ENCODE measurements at places on chromosomes 3 and 15.

GRCh38 chr3:40713306-40713705, 188.5 kb downstream of the ZNF621 start:
- DNase-seq, result no peak

DNA sequence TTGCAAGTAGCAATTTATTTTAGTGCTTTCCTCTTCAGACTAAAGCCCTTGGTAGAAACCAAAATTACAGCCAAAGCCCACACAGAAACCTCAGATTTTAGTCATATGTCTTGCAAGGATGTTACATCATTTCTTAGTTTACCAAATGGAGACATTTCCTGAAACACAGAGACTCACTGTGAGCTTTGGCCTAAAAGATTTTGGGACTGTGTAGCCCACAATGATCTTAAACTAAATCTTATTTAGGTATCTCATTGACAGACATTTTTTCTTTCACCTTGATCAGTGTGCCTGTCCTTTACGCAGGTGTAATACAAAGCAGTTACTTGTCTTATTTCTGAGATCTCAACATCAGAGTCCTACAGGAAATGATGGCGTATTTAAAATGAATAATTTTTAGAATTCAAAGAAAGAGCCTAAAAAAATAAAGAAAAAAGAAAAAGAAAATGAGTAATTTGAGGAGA, 27.8 kb upstream of the AP4E1 start:
- no peak for DNase-seq

DNA sequence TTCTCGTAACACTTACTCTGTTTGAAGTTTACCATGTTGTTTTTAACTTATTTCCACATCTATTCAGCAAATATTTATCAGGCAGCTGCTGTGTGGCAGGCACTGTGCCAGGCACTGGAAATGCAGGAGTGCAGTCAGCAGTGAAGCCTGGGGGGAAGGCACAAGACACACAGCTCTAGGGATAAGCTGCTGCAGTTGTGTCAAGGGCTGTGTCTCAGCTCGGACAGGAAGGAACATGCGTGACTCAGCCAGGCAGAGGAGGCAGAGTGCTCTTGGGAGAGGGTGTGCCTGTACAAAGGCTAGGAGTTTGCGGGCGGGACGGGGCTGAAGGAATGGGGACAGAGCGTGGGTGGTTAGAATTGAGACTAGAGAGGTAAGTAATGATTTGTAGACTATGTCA, 24.7 kb downstream of the LYSMD4 start:
- no peak for DNase-seq

DNA sequence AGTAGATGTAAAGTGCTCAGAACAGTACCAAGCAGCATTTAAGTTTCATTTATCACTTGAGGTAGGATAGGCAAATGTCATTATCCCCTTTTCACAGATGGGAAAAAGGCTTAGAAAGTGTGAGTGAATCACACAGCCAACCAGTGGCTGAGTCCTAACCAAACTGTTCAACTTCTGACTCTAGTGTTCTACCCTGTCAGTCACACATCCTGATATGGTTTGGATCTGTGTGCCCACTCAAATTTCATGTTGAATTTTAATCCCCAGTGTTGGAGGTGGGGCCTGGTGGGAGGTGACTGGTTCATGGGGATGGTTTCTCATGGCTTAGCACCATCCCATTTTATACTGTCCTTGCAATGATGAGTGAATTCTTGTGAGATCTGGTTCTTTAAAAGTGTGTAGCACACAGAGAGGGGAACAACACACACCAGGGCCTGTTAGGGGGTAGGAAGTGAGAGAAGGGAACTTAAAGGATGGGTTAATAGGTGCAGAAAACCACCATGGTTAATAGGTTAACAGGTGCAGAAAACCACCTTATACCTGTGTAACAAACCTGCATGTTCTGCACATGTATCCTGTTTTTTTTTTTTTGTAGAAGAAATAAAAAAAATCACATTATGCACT, 304.7 kb downstream of the SUCLG2 start:
- no peak for DNase-seq

GRCh38 chr15:43974852-43975251, 148.1 kb downstream of the WDR76 start:
- DNase-seq, result no peak

All from NCI-H2081 treated with DMSO at 0.1 percent for 48 hours (cell line).